T follicular helper cell (primary cell): ENCODE measurements at places on chromosomes 13 and 19.

GRCh38 chr19:17185590-17185989 is 29.6 kb upstream of the USE1 start:
- DNase-seq, result no peak

DNA sequence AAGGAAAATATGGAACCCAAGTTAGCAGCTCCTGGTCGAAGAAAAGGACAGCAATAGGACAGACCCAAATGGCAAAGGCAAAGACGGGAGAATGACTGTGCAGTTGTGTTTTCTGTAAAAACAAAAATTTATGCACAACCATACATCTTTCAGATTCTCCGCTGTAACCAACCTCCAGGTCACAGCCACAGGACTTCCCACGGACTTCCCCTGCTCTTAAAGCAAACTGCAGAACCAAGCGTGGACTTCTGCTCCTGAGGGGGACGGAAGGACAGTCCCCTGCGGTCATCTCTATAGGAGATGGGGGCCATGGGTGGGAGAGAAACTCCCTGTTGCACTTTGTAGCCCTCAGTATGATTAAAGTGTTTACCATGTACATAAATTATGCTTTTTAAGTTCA is 2.5 kb downstream of the GRTP1 start:
- no peak for DNase-seq

DNA sequence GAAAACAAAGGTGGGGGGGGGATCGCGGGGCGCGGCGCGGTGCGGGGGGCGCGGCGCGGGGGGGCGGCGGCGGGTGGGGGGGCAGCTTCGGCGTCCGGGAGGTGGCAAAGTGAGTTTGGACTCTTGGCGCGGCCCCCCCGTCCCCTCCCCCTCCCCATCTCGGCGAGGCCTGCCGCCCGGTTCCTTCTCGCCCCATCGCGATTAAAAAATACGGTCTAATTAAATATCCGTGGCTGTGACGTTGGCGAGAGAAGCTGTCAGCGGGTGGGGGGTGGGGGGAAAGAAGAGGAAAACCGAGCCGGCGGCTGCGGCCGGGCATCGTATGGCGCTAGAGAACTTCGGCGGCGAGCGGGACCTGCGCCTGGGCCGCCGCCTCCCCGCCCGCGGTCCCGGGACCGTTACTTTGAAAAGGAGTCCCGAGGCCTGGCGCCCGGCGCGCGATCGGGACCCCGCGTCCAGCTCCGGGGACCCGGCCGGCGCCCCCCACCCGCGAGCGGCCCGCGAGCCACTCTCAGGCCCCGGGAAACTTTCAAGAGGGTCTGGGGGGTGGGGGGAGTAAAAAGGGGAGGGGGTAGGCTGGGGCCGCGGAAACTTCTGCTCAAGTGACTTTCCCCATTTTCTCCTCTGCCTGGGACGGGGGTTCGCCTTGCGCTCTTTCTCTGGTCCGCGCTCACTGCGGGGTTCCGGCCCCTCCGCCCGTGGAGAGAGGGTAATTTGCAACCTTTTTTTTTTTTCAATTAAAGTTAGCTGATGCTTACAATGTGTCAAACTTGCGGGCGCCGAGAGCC is 146.3 kb upstream of the ZNF536 start:
- no peak for DNase-seq

GRCh38 chr13:98222816-98223215 is 45.7 kb upstream of the RNF113B start:
- DNase-seq, result no peak

DNA sequence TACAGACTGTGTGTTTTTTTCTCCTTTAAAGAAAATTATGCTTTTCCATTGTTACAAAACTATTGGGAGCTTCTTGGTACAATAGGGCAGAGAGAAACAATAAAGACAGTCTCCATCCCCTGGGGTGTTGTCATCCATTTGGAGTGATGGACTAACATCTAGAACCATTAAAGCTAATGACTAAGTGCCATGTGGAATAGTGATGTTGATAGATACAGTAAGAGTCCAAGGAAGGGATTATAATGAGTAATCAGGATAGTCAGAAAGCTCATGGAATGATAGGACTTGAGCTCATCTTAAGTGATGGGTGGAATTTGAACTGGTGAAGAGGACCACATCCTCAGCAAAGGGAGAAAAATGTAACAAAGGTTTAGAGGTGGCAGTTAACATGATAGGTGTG is 24.1 kb upstream of the FRY start:
- DNase-seq, result no peak

DNA sequence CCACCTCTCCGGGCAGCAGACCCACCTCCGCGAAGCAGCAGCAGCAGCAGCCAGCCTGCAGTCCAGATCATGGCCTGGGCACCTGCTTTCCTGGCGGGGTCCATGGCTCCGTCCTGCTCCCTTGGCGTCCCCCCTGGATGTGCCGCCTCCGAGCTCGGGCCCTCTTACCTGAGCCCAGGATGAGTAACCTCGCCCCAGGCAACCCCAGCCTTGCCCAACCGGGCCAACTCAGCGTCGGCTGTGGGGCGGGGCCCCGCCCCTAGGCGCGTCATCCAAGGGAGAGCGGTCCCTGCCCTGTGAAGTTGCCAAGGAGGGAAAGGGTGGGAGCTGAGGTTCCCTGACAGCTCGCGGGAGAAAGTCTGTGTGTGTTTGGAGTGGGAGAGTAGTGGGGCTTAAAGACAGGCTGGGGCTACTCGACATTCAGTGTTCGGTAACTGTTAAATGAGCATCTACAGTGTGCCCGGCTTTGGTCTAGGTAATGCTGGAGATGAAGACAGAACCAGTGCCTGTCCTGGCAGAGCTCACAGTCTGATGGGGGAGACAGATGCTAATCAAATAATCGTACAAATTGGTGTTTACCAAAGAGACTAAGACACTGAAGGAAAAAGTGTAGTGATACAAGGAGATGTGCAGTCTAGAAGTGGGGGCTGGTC is at the start of gene LYPD3:
Gene LYPD3, minus strand, starts transcription at position 141 of the 653 bp plus-strand sequence. Its CDS starts 37 bp downstream, at position 104.
- DNase-seq, result no peak

GRCh38 chr13:74816737-74817136 is 665.2 kb downstream of the TBC1D4 start:
- DNase-seq, result no peak

DNA sequence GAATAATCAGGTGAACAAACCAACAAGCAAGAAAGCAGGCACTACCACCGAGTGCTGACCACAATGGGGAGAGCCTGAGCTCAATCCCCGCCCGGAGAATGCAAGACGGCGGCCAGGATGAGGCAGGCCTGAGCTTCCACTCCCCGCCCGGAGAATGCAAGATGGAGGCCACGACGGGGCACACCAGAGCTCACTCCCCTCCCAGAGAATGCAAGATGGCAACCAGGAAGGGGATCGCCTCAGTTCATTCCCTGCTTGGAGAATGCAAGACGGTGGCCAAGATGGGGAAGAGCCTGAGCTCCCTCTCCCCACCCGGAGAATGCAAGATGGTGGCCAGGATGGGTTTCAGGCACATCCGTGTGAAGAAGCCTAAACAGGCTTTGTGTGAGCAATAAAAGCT is 24.7 kb upstream of the MIER2 start:
- no peak for DNase-seq

- DNase-seq, result no peak
Measured at GRCh38 chr19:23547816-23548430, 139.1 kb downstream of the ZNF675 start.

DNA sequence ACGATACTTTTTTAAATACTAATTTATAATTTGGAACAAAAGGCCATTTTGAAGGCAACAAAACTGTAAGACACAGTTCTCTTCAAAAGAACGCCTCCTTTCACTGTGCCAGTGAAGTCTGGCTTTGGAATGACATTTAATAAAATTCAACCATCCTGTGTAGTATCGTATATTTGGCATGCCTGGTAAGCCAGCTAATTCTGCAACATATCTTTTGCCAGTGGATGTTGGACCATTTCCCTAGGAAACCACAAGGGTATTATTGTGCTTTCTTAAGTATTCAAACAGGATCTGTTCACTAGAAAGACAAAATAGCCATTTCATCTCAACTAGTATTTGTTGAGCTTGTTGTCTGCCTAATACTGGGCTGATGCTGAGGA is 111.6 kb downstream of the RGCC start:
- no peak for DNase-seq

- no peak for DNase-seq
Measured at GRCh38 chr19:48992581-48993174, 431 bp downstream of the GYS1 start.

DNA sequence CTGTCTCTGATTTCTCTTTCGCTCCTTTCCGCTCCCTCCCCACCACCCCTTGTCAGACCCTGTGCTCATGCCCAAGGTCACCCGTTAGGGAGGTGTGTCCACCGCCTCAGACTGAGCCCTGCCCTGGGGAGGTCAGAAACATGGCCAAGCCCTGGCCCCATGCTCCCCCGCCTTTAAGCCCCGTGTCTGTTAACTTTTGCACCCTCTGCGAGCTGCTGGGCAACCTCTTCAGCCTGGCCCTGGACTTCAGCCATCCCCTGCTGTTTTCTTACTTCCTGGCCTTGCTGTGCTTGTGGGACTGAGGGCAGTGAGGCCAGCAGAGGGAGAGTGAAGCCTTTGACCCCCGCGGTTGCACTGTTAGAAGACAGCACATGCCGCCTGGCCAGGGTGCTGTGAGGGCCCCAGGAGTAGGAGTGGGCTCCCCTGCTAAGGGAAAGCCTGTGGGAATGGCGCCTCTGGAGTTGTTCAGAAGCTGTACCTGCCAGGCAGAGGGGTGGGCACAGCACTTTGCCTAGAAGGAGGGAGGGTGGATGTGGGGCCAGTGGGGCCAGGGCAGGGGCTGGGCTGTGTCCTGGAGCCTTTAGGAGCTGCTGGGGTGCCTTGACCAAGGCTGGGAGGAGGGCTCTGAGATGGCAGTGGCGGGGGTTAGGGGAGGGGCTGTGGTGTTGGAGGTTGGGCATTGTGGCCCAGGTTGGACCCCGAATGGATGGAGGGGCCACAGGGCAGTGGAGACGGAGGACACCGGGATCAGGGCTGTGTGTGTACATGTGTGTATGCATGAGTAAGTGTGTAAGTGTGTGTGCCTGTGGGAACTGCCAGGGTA is 7.9 kb downstream of the UPF1 start:
- DNase-seq, result no peak

GRCh38 chr13:28719227-28720055 is 671 bp upstream of the SLC46A3 start:
- no peak for DNase-seq

GRCh38 chr13:114162533-114162922 is 16.5 kb upstream of the CFAP97D2 start:
- no peak for DNase-seq

- no peak for DNase-seq
Measured at GRCh38 chr13:42477596-42478190, 96.3 kb upstream of the TNFSF11 start.

GRCh38 chr19:16315825-16316505 is 8.7 kb upstream of the KLF2 start:
- no peak for DNase-seq

- no peak for DNase-seq
Measured at GRCh38 chr19:46303691-46304397, 7.0 kb downstream of the HIF3A start.

- no peak for DNase-seq
Measured at GRCh38 chr19:11971041-11971440, 6.2 kb downstream of the ZNF763 start.

- no peak for DNase-seq
Measured at GRCh38 chr13:101429733-101430132, 13.4 kb upstream of the NALCN start.

GRCh38 chr19:4042731-4043082 is 24.0 kb downstream of the ZBTB7A start:
- no peak for DNase-seq

- DNase-seq, result no peak
Measured at GRCh38 chr19:35555301-35556005, 8.0 kb downstream of the ATP4A start.

DNA sequence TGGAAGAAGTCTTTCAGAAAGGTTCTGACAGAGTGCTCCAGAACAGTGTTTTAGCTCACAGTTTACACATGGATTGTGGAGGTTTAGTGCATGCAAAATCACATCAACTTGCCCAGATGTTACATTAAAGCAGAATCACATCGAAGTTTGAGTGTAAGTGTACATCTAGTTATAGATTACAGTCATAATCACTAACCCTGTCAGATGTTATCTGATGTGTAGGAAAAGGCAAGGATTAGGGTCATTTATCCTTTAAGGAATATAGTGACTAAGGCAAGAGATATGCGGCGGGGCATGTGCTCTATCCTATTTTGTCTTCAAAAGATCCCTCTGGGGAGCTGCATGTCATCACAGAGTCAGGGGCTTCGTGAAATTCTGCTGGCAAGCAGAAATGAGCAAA is 66.9 kb downstream of the CYSLTR2 start:
- DNase-seq, result no peak

DNA sequence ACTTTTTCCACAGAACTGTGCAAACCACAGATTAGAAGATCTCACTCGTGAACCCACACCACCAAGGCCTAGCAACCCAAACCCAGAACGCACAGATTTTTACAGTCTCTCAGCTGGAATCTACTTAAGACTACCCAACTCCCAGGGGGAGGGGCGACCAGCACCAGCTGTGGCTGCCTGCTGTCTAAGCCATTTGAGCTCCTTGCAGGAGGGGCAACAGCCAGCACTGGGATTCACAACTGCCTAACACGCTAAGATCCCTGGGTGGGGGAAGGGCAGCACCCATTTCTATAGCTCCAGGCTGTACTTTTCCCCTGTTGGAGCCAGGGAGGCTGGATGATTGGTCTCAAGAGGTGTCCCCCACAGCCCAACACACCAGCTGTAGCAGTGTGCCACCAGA is 368.8 kb downstream of the SUCLA2 start:
- no peak for DNase-seq

DNA sequence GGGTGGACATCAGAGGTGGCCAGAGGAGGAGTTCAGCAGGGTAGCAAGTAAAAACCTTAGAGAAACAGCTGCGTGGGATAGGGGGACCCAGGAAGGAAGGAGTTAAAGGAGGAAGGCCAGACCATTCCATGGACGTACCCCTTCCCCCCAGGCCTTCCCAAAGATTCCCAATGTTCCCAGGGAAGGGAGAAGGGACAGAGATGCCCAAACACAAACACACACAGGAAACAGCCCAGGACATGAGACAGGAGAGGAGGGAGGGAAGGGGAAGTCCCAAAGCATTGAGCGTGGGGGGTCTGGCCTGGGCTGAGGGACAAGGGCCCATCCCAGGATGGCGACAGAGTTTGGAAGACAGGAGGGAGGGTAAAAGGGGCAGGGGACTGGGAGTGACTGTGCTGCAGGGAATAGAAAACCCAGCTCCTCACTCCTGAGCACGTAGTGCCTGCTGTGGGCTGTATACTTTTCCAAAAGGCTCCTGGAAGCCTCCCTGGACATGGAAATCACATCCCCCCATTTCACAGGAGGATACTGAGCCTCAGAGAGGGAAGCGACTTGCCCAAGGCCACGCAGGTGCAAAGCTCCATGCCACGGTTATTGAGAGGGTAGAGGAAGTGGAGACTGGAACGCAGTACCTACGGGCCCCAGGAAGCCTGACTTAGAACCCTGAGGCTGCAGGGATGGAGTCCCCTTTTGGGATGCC is 1.1 kb downstream of the SYDE1 start:
- DNase-seq, result no peak

DNA sequence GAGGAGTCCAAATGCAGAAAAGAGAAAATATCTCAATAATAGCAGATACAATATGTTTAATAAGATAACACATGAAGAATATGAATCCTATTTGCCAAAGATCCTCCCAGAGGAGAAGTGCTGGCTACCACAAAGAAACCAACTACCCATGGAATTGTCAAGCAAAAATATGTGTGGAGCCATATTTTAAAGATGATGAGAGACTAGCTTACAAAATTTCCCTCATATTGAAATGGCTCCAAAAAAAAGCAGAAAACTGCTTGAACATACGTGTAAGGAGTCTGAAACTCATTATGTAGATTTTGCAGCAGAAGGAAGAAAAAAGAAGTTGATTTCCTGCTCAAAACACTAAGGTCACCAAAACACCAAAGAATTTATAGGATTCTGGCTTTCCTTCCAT is 94.2 kb downstream of the USP12 start:
- no peak for DNase-seq

GRCh38 chr13:95524264-95524901 is 28.1 kb upstream of the CLDN10 start:
- DNase-seq, result no peak
